ENCODE measurements at places on chromosomes 12 and 14. TPM values are rescaled to one million over a fixed set of nuclear protein-coding genes. Genes with fewer than 3 reads are reported as not detected.

Gene MMP19
- total RNA-seq = 0.13 TPM

Gene BEST3
- 0.67 TPM for total RNA-seq

Gene CTDSP2
- total RNA-seq = 59.1 TPM

Gene GXYLT1
- total RNA-seq = 17.2 TPM

Gene LHX5
- total RNA-seq = not detected

Gene CLIP1
- 54.8 TPM for total RNA-seq

Gene PRH2
- not detected for total RNA-seq

Gene RFLNA
- total RNA-seq = not detected

Gene TAS2R30
- not detected for total RNA-seq

Gene CARMIL3
- total RNA-seq = 0.47 TPM

Gene LIN7A
- total RNA-seq = 0.62 TPM

Gene BDKRB2
- 5.9 TPM for total RNA-seq

Gene ASIC1
- 5.6 TPM for total RNA-seq

Gene DEGS2
- total RNA-seq = 2.4 TPM

Gene DDX11
- total RNA-seq = 57.7 TPM

Gene POTEM
- not detected for total RNA-seq

Measured in A549 treated with DMSO at 1 μM for 4 hours (cell line).